Purkinje cell (primary cell): ENCODE measurements at places on chromosomes 7 and 10. TPM values are rescaled to one million over a fixed set of nuclear protein-coding genes. Genes with fewer than 3 reads are reported as not detected.

The TET1 gene
- 1.8 and 2.1 TPM in 2 replicates for polyA plus RNA-seq

The EPHA1 gene
- polyA plus RNA-seq: not detected in 2 replicates

The C10orf67 gene
- 0.27 TPM in 1 of 2 replicates, not detected in the other for polyA plus RNA-seq

The MEOX2 gene
- polyA plus RNA-seq: not detected in 2 replicates

The CCDC7 gene
- 9.8 and 13.4 TPM in 2 replicates for polyA plus RNA-seq

The OPN1SW gene
- polyA plus RNA-seq: 0.97 and 2.2 TPM in 2 replicates

The HOXA2 gene
- polyA plus RNA-seq: not detected in 2 replicates
